ENCODE measurements at places on chromosomes 3 and 15.
A peak's percentile ranks its signal among the peaks of the same experiment; 100 is the strongest.

GRCh38 chr3:190205739-190206138 is 85.0 kb upstream of the P3H2 start:
- no peak for DNase-seq

DNA sequence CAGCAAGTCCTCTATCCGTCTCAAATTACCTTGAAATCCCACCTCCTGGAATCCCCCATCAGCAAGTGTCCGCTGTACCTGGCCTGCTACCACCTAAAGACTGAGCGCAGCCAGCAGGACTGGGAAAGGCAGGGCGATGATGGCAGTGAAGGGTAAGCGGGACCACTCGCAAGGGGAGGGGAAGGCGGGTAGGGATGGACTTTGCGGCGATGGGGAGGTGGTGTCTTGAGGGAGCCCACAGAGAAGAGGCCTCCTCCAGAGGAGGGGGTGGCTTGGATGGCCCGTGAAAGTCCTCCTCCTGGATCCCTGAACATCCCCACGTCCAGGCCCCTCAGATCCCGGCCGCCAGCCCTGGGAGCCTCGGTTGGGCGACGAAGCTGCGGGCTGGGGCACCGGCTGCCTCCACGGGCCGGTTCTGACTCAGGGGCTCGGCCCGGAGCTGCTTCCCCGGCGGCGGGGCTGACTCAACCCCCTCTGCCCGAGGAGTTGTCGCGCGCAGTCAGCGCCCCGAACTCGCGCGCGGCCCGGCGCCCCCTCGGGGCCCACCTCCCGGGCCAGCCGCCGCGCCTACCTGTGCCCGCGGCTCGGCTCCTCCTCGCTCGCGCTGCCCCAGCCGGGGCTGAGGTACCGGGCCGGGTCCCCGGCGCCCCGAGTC is 512 bp downstream of the LARP6 start:
- peak; percentile 52 for DNase-seq

DNA sequence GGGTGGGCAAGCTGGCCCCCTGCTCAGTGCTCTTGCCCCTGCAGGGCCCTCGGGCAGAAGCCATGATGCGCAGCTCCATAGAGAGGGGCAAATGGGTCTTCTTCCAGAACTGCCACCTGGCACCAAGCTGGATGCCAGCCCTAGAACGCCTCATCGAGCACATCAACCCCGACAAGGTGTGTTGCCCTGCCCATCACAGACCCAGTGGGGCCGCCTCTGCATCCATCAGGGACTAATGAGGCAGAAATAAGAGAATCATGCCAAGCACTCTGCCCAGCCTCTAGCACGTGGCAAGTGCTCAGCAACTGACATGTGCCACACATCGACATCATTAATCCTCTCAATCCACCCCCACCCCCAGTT is 49.4 kb downstream of the SEMA3G start:
- no peak for DNase-seq

DNA sequence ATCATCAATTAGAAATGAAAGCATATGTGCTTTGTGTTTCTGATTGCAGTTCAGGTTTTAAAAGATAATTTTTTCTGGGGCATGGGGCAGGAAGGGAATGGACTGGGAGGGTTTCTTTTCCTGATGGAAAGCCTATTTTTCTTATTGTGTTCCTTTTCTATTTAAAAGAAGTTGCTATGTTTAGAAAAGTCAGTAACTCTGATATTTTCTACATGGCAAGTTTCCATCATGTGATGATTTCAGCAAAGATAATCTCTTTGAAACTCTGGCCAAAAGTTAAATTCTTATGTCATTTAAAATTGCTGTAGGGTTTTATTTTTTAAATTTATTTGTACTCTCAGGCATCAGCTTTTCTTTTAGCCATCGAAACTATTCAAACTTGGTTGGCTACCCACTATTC is 601.2 kb downstream of the FOXP1 start:
- DNase-seq, result no peak

- DNase-seq, result no peak
Measured at GRCh38 chr3:71050538-71051258, 532.8 kb downstream of the FOXP1 start.

- DNase-seq, result peak; percentile 80
Measured at GRCh38 chr3:10224794-10225665, 23.2 kb upstream of the TATDN2 start.

- DNase-seq, result peak; percentile 61
Measured at GRCh38 chr3:175070946-175071345, 211.8 kb downstream of the NAALADL2 start.

DNA sequence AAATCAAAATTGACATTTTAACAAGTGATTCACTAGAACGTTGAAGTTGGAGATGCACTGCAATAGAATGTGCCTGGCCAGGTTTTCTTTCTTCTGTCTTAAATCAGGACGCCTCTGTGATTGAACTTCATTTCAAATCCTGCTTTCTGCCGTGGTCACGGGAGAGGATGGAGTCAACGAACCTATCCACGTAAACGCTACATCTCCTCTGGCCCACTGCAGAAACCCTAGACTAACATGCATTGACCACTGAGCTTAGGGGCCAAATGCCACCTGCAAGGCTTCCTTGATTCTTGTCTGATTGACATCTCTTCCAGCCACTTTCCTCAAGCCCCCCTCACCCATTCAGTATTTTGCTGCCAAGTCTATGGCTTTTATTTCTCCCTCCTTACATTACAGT is 6.3 kb upstream of the MECOM start:
- peak; percentile 2 for DNase-seq

- DNase-seq, result no peak
Measured at GRCh38 chr3:10715886-10716285, 100.1 kb upstream of the SLC6A11 start.

- no peak for DNase-seq
Measured at GRCh38 chr3:125402639-125403038, 27.5 kb upstream of the ZNF148 start.

GRCh38 chr15:96338766-96339618 is 8.5 kb downstream of the NR2F2 start:
- DNase-seq, result no peak

DNA sequence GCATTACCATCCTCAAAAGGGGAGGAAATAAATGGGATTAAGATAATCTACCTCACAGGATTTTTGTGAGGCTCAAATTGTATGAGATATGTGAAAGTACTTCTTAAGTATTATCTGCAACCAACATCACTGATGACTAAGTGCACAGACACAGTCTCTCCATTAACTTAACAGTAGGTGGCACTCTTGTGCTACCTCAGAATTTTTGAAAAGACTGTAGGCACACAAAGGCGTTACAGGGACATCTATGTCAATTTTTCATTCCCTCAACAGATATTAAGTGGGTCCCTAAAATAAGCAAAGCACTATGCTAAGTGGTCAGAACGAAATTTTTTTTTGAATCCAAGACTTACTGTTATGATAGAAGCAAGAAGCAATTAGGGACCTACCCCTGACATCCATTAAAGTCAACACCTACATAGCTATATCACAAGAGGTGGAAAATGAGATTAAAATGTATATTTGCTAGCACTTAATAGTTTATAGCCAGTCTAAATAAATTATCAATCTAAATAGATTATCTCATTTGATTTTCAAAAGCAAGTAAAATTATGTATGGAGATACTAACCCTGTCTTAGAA is 52.9 kb downstream of the RYK start:
- DNase-seq, result peak; percentile 67

GRCh38 chr15:67829647-67830504 is 4.6 kb downstream of the SKOR1 start:
- no peak for DNase-seq

DNA sequence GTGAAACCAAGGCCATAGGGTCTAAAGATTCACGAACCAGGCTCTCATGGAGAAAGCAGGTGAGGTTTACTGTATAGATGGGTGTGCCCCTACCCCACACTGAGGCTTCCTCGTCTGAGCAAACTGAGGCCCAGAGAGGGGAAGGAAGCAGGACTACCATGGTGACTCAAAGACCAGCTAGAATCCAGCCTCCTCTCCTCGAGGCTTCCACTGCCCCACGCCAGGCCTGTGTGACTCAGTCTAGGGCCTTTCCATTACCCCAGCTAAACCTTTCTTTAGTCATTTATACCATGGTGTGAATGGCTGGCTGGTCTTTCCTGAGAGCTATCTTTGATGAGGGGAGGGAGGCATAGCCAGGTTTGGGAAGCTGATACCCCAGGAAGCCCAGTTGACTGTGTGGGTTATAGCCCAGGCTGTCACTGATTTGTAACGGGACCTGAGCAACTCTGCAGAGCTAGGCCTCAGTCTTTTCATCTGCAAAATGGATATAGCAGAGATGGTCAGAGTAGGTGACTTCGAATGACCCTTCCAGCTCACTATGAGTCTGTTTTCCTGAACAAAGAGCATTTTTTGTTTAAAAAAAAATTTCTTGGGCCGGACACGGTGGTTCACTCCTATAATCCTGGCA is 3.0 kb upstream of the RHO start:
- no peak for DNase-seq
